GM13976 (cell line): ENCODE measurements at places on chromosomes 13 and 19.

DNA sequence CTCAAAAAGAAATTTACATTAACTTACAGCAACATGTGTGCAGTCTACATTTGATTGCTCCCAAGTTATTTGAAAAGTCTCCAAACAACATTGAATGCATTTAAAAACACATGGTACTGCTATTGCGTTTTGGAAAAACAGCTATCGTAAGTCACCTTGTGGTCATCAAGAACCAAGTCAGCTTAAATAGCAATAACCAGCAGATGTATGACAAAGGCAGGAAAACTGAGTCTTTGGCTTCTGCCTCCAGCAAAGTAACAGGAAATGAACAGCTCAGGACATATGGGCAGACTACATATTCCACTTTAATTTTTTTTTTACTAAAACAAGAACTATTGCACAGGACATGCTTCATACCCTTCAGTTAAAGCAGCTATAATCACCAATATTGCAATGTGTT, 580.6 kb upstream of the SPRY2 start:
- DNase-seq, result no peak

- DNase-seq, result no peak
These were observed 741.0 kb downstream of the UQCRFS1 start for GRCh38 chr19:28471731-28472510.

DNA sequence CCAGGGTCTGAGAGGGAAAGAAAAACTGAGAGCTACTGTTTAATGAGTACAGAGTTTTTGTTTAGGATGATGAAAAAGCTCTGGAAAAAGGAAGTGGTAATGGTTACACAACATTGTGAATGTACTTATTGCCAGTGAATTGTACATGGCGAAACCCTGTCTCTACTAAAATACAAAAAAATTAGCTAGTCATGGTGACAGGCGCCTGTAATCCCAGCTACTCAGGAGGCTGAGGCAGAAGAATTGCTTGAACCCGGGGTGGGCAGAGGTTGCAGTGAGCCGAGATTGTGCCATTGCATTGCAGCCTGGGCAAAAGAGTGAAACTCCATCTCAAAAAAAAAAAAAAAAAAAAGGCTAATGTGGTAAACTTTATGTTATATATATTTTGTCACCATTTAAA, 96.3 kb downstream of the VWA8 start:
- DNase-seq, result no peak

DNA sequence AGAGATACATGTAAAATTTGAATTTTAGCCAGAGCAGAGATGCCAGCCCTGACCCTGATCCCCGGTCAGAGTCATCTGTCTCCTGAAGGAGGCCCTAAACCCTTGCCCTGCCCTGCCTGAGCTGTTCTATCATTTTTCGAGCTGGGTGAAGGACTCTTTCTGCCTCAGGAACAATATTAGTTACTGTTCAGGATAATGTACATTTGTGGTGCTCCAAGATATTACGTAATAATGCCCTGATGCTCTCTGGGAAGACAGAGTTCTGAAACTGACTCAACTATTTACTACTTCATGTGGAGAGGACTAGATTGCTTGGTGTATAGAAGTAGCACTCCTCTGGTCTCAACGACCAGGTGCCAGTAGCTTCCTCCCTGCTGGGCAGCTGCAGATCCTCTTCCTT, 37.9 kb upstream of the UBL3 start:
- no peak for DNase-seq

DNA sequence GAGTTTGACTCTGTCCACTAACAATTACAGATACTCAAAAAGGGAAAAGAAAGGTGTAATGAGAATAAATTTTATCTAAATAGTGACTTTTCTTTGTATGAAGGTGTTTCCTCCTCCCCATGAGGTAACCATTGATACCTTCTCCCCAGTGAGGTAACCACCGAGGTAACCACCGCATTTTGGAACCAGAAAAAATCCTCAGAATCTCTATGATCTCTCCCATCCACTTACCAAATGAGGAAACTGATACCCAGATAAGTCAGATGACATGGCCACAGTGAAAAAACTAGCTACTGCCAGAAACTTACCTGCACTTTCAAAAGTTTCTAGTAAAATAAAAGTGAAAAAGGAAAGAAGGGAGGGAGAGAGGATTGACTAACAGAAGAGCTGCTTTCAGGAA, 124.0 kb upstream of the FNDC3A start:
- no peak for DNase-seq
